ENCODE measurements at places on chromosomes 2 and 18.

DNA sequence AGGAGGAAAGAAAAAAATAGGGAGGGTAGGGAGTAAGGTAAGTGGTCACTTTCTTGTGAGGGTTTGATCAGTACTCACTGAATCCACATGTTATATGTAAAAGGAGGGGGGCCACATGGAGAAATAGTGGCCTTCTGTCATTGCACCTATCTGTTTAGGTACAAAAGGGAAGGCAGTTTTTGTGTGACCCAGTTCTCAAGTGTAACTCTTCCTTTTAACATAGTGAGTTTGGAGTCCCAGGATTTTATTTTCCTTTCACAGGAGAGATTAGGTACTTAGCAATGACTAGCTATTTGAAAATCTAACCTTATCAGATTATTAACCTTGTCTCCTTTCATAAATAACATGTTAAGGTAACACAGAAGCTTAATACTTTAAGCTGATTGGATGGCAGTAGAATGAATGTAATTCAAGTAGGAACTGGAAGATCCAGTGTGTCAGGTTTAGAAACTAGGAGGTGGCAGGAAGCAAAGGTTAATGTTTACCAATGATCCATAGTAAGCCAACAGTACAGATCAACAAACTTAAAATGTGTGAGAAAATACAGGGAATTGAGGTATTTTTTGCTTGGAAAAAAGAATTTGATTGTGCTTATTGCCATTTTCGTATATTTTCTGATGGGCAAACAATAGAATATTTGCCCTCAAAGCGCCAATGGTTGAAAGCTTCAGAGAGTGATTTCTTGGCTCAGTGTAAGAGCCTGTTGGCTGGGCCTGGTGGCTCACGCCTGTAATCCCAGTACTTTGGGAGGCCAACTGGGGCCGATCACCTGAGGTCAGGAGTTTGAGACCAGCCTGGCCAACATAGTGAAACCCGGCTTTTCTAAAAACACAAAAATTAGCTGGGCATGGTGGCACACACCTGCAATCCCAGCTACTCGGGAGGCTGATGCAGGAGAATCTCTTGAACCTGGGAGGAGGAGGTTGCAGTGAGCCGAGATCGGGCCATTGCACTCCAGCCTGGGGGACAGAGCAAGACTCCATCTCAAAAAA is 11.3 kb downstream of the HNMT start:
- no peak for DNase-seq

- no peak for DNase-seq
Observed at GRCh38 chr2:235894839-235895238, 273.3 kb downstream of the GBX2 start.

DNA sequence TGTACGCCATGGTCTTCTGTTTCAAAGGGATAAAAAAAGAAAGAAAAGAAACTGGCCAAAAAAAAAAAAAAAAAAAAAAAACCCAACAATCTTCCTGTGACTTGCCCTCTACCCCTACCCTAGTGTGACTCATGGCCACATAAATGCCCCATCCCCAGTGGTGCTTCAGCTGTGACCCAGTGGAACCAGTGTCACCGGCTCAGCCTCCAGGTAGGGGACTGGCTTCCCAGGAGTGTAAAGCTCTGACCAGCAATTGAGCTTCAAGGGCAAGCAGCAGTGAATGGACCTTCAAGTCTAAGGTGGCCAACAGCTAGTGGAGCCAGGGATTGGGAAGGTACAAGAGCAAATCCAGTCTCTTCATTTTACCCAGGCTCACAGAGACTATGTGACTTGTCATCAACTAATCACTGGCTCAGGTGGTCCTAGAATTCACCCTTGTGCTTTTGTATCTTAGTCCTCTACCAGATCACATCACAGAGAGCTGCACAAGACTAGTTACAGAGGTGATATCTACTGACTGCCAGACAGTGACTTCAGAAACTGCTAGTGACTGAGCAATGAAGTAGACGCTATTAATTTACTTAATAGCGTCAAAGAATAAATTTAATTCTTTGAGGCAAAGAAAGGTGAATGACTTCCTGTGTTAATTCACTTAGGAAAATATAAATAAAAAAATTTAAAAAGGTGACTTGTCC is 1.3 kb upstream of the TGFBRAP1 start:
- DNase-seq = no peak

DNA sequence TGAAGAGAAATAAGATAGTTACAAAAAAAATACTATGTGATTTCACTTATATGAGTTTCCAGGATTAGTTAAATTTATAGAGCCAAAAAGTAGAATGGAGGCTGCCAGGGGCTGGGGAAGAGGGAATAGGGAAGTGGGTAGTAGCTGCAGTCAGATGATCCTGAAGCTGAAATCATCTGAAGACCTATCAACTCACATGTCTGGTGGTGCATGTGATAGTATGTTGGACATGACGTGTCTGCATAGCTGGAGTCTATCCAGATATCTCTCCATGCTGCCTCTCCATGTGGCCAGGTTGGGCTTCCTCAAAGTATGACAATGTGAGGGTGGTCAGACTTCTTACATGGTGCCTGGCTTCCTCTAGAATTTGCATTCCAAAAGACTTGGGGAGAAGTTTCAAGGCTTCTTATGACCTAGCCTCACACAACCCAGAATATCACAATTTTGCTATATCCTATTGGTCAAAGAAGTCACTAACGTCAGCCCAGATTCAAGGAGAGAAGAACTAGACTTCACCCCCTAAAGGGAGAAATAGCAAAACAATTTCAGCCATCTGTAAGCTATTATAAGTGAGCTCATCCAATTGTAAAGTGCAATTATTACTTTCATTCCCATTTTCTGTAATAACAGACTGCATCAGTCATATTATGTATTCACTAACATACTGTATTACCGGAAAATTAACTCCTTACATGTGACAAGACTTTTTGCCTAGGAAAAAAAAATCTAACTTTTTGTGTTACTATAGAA is 14.0 kb upstream of the ZNF396 start:
- DNase-seq = no peak

DNA sequence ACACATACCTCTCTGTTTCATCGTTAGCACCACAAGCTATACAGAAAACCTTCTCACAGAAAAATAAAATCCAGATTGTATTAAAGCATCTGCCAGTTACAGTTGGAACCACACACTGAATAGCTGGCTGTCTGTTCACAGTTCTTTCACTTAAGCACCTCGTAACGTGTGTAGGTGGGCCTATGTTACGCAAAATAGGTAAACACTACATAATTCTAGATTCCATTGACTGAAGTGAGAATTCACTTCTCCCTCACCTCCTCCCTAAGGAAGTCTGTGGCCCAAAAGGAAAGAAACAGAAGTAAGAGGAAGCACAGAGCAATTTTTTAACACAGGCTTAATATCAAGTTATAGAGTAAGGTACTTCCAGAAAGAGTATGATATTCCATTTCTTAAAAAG is 24.9 kb downstream of the PELI1 start:
- DNase-seq = no peak

- no peak for DNase-seq
Observed at GRCh38 chr2:6754419-6754818, 111.3 kb downstream of the CMPK2 start.

DNA sequence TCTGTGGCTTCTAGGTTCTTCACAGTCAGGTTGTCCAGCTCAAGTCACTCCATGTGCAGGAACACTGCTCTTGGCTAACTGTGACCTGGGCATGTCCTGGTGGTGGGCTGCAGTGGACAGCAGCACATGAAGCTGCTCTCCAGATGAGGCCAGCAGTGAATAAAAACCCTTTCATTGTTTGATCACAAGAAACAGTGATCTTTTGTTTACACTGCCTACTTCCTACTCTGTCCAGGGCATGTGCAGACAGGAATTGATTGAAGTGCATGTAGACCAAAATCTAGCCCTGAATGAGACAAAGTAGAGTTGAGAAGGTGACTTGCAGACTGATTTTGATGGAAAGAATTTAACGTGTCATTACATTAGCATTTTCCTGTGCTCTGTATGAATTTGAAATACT is 34.9 kb downstream of the BCL2L11 start:
- DNase-seq = no peak

DNA sequence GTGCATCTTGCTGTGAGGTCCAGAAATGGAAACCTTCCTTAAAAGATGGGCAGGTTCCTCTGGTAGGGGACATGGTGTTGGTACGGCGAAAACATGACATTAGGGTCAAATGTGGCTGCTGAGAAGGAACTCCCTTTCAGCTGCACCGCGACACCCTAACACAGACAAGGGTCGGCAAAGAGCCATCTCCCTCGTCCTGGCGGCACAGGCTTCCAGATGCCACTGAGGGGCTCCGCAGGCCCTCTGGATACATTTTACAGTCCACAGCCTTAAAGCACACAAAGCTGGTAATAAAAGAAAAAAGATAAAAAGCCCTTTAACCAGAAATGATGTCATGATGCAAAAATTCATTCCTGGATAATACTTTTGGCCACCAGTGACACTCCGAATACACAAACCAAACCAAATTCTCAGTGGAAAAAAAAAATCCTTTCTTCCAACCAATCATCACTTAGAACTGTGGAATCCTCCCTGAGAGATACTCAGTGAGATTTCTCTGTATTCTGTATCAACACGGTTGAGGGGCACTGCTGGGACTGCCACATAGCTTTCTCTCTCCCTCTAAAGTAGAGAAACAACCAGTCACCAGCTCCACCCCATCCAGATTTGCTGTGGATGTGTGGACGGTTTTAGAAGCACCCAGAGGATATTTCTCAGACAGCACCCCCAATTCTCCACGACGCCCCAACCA is 174.8 kb downstream of the HDAC4 start:
- no peak for DNase-seq

GRCh38 chr2:62996534-62997186 is 54.0 kb upstream of the OTX1 start:
- DNase-seq = no peak

DNA sequence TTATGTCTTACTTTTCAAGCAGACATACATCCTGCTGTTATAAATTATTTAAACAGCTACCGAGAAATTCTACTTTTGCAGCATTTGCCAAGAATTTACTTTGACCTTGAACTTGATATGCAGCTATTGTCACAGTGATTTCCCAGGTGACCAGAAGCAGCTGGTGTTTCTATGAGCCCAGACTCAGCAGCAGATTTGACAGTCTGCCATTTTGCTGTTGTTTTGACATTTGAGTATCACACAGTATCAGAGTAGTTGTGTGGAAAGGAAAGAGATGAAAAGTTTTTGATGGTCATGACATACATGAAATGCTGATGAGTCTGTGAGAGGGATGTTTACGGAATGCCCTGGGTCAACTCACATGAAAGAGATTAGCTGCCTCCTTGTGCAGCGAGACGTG is 6.6 kb upstream of the CCDC195 start:
- DNase-seq = no peak

DNA sequence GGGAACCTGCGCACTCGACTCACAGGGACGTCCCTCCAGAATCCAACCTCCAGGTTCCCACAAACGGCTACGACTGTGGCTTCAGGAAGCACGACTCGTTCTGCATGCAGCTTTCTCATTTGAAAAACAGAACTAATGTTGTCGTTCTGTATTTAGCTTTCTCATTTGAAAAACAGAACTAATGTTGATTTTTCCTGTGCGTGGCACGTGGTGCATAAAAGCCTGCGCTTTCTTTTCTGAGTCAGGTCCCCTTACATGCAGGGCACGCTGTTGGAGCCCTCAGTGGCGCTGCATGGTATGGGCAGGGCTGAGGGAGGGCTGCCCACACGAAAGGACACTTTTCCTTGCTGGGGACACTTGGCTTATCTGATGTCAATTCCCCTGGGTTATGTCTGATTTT is 124.3 kb downstream of the TMEM18 start:
- no peak for DNase-seq

DNA sequence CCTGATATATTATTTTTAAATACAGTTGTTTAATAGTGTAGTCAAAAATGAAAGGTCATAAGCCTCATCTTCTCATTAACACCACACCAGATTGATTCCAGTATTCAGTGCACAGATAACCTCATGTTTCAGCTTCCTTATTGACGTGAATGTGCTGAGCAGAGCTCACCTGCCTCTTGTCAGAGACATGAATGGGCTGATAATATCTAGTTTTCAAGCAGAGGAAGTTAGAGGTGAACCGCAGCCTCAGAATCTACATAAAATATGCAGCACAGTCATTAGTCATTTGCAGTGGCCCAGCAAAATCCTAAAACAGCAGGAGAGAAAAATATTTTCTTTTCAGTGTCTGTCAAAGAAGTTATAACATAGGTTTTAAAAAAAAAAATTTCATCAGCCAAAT is 216.2 kb downstream of the GBX2 start:
- DNase-seq = no peak

Measured in NCI-H187 (cell line).